Prostate gland (tissue), 2 donors: ENCODE measurements at places on chromosomes 13 and 19.

DNA sequence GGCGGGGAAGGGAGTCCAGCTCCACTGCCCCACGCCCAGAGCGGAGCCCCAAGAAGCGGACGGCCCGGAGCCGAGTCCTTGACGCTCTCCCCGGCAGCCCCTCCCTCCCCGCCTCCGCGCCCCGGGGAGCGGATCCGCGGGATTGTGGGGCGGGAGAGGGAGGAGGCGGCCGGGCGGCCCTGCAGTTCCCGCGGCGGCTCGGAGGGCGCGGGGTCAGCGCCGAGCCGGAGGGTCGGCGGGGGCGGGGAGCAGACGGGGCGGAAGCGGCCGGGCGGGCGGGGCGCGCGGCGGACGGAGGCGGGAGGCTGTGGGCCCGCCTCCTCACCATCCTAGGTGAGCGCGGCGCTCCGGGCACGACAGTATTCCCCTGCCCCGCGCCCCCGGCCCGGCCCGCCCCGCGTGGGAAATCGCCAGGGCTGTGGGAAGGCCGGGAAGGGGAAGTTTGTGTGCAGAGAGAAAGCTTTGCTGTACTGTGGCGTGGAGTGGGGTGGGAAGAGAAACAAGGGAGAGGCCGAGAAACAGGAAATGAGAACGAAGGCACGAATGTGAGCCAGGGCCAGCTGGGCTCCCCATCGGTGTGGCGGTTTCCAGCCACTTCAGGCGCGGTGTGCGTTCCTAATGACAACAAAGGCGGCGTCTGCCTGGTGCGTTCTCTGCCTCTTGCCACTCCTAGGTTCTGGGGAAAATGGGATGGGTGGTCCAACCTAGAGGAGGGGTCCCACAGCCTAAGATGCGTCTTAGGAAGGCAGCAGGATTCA, 1.3 kb upstream of the KLF12 start:
- peak; percentile 35 for DNase-seq
- H3K4me1 ChIP-seq = no peaks in the 10 kb centered on the region
- peak overlapping the region; percentile 85 for H3K27ac ChIP-seq
- peak overlapping the region; percentile 88 for H3K4me3 ChIP-seq
- no peaks in the 10 kb centered on the region for H3K36me3 ChIP-seq

GRCh38 chr19:47303966-47304365, 5.7 kb upstream of the C5AR1 start:
- no peaks in the 10 kb centered on the region for H3K27me3 ChIP-seq
- H3K4me1 ChIP-seq = no peaks in the 10 kb centered on the region
- DNase-seq = no peak
- no peak overlapping the region for H3K27ac ChIP-seq

DNA sequence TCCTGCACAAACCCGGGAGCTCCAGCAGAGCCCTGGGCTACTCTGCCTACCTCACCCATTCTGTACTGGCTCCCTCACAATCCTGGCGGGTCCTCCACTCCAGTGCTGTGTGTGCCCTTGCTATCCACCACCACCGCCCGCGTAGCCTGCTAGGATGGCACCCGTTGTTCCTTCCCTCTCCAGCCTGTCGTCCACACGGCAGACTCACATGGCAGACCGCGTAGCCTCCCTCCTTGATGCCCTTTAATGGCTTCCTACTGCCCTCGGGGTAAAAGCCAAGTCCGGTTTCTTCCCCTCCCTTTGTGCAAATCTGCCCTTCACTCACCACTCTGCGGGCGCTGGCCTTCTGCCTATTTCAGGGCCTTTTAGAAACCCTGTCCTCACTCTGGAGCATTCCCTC, 106.6 kb downstream of the RAB20 start:
- no peak overlapping the region for H3K27ac ChIP-seq
- H3K36me3 ChIP-seq = no peaks in the 10 kb centered on the region
- no peaks in the 10 kb centered on the region for H3K4me1 ChIP-seq
- no peak overlapping the region for H3K4me3 ChIP-seq
- no peak for DNase-seq

- no peak for DNase-seq
- peaks cover 9% of the 10 kb centered on the region for H3K27me3 ChIP-seq
- H3K4me1 ChIP-seq = no peaks in the 10 kb centered on the region
- H3K36me3 ChIP-seq = no peaks in the 10 kb centered on the region
- H3K27ac ChIP-seq = no peak overlapping the region
Measured at GRCh38 chr13:28529836-28530235, 34.9 kb upstream of the FLT1 start.

DNA sequence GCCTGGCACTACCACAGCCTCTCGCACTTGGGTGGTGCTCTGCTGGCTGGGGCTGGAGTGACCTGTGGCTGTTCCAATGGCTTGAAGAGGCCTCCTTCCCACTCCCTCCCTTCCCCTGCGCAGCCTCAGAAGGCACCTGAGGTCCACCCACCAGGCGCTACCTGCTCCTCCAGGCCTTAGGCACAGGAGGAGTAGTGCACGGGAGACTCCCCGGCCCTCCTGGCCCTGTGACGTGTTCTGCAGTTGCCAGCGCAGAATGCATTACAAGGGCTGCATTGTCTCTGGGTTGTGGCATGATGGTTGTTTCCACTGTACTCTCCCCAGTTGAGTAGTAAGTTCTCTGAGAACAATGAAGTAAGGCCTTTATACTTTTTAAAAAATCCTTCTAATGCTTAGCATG, 128.6 kb downstream of the TEX29 start:
- DNase-seq = no peak
- H3K27ac ChIP-seq = no peak overlapping the region
- H3K4me1 ChIP-seq = no peaks in the 10 kb centered on the region
- no peak overlapping the region for H3K4me3 ChIP-seq
- H3K27me3 ChIP-seq = no peaks in the 10 kb centered on the region

- no peaks in the 10 kb centered on the region for H3K27me3 ChIP-seq
- H3K4me3 ChIP-seq = no peak overlapping the region
- H3K27ac ChIP-seq = no peak overlapping the region
- no peaks in the 10 kb centered on the region for H3K4me1 ChIP-seq
Measured at GRCh38 chr13:44045180-44045562, 165.5 kb downstream of the LACC1 start.
